ENCODE measurements at places on chromosomes 11 and 22. TPM values are rescaled to one million over a fixed set of nuclear protein-coding genes. Genes with fewer than 3 reads are reported as not detected.

- DNase-seq: no peak
These were observed 37.9 kb downstream of the SCUBE2 start for GRCh38 chr11:9053316-9054035.

GRCh38 chr11:1883346-1884302 is 8.1 kb downstream of the PRR33 start:
- DNase-seq: no peak

DNA sequence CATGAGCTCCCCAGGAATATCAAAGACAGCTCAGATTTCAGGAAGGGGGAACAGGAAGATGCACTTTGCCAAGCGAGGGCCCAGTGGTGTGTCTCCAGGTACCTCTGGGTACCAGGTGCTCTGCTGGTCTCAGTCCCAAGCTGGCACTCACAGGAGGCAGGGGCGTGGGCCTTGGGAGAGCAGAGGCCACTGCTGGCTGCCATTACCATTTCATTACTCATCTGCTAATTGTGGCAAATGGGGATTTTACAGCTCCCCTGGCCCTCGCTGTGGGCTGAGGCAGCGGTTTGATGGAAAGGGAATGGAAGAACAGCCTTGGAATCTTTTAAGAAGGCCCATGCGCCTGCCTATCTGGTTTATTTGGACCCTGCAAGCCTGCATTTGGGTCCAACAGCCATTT is 192.0 kb upstream of the NAV2 start:
- no peak for DNase-seq

DNA sequence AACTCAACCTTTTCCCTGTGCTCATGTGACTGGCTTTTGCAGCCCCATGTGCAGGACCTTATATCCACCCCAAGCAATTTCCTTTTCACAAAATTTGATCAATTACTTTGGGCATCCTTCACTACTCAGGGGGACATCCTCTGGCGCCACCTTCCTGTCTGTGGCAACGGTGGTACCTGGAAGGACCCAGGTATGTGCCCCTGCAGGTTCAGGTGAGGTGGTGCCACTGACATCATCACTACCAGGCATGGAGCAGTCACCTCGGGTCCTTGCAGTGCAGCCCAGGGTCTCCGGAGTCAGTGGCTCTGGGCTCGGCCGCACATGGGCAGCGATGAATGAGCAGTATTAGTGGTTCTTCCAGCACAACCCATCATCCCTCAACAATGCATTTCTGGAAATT is 37.7 kb upstream of the B3GAT1 start:
- no peak for DNase-seq

The DERL3 gene
- total RNA-seq: 1.6 TPM

The RFPL2 gene
- total RNA-seq: not detected

The APOBEC3F gene
- total RNA-seq: 1.7 TPM

DNA sequence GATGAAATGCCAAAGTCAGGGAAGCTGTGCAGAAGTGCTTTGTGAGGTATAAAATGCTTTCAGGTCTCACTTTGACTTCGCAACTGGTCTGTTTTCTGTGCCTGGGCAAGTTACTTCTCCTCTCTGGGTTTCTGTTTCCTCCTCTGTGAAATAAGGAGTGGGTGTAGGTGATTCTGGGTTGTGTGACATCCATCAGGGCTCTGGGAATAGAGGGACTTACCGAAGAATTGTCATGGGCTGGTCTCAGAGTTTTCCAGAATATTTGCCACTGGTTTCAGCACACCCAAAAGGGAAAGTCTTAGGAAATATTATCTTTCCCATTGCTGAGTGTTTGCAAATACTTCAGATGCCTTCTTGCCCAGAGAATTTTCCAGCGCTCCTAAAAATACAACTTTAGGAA is 118.4 kb downstream of the KIAA1671 start:
- no peak for DNase-seq

GRCh38 chr11:32830413-32830738 is 649 bp downstream of the PRRG4 start:
- DNase-seq: peak; percentile 33

The APOL4 gene
- total RNA-seq: 2.7 TPM

DNA sequence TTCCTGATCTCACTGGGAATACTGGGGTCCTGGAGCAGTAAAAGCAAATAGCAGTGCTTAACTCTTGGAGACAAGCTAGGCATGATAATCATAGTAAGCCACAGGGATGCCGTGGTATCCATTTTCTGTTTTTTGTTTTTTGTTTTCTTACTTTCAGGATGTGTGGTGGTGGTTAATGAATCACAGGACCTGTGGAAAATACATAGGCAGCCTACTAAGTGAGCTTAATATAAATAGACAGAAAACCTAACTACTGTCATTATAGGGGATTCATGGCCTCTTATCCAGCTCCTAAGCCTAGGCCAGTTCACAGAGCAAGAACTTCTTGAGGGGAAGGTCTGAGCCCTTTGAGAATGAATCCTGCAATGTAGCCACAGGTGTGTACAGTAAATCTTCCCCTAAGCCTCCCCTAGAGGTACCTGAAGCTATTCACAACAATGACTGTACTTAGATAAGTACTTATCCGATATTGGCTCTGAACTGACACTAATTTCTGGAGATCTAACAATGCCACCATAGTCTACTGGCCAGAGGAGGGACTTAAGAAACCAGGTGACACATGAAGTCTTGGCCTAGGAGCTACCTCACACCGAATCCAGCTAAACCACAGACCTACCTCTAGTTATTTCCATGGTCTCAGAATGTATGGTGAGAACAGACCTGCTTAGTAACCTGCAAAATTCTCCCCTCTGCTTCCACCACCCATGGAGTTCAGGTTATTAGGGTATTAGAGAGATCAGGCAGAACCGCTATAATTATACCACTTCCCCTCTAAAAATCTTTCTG is 83.6 kb downstream of the ENTHD1 start:
- no peak for DNase-seq

The MS4A7 gene
- total RNA-seq: not detected

DNA sequence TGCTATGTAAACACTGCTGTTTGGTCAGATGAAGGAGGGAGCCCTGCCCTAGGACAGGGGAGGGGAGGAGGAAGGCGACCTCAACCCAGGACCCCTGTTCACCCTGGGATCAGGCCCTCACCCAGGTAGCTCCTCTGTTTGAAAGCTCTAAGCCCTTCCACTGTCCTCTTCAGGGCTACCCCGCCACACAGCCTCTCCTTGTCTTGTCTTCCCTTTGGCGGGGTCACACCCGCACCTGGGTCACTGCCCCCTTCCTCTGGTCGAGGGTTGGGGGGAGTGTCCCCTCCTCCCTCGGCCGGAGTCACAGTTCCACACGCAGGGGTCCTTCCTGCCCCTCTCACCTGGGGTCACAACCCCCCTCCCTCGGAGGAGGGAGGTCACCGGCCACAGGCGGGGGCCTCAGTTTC is 463 bp upstream of the PTPMT1 start:
- DNase-seq: no peak

The TRPC6 gene
- not detected for total RNA-seq

The IL17REL gene
- not detected for total RNA-seq

The NCF4 gene
- not detected for total RNA-seq

GRCh38 chr11:62574363-62575071 is 826 bp upstream of the EEF1G start:
- DNase-seq: no peak

GRCh38 chr11:55726715-55727324 is 46.4 kb upstream of the OR5D13 start:
- no peak for DNase-seq

GRCh38 chr22:30572840-30573593 is 1.4 kb downstream of the GAL3ST1 start:
- no peak for DNase-seq

The GAS2L1 gene
- total RNA-seq: 4.0 TPM

GRCh38 chr22:31080848-31081649 is at the start of gene SMTN:
TSS of gene SMTN (plus strand) at chr22:31081318. CDS start at chr22:31083259, 1,941 bp downstream.
- peak; percentile 73 for DNase-seq

DNA sequence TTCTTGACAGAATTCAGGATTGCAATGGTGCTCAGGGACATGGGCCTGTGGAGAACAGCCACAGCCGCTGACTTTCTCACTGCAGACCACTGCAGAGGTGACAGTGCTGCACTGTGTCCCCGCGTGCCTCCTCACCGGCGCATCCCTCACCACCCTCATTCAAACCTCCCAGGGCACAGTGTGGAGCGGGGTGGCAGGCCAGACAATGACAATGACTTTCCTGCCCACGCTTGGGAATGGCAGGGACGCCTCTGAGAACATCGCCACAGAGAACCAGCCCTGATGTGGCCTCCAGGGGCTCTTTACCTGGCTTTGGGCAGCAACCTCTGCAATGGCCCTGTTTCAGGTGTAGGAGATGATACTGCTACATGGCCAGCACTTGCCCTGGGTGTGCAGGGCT is 65.7 kb downstream of the NCAPD3 start:
- no peak for DNase-seq

The BSCL2 gene
- 128 TPM for total RNA-seq

The ALDH3B2 gene
- total RNA-seq: not detected

The HTR3A gene
- total RNA-seq: not detected

Measured in H4 (cell line).